LoVo (cell line): ENCODE measurements at places on chromosomes 16 and 17.

GRCh38 chr17:40536295-40537171, 28.7 kb downstream of the CCR7 start:
- no peak for DNase-seq

GRCh38 chr16:66521951-66522771, 27.8 kb downstream of the TK2 start:
- DNase-seq, result peak; percentile 90

GRCh38 chr17:17104494-17104893, 62.2 kb downstream of the MPRIP start:
- DNase-seq, result no peak

DNA sequence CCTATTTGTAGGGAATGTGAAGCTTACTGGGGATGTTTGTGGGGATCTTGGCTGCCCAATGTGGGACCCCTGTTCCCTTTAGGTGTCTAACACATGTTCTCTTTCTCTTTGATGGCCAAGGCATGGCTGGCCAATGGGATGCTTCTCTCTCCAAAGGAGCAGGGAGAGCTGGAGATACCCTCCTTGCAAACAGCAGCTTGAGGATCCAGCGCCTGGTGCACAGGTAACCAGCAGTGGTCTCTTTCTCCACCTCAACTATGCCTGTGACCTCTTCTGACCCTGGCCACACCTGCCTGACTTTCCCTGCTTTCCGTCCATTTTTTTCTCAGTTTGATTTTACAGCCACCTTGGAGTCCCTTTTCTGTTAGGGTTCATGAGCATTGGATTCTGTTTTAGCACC, 16.8 kb upstream of the NKD1 start:
- no peak for DNase-seq

GRCh38 chr16:76265434-76266045, 11.7 kb upstream of the CNTNAP4 start:
- DNase-seq, result peak; percentile 51

DNA sequence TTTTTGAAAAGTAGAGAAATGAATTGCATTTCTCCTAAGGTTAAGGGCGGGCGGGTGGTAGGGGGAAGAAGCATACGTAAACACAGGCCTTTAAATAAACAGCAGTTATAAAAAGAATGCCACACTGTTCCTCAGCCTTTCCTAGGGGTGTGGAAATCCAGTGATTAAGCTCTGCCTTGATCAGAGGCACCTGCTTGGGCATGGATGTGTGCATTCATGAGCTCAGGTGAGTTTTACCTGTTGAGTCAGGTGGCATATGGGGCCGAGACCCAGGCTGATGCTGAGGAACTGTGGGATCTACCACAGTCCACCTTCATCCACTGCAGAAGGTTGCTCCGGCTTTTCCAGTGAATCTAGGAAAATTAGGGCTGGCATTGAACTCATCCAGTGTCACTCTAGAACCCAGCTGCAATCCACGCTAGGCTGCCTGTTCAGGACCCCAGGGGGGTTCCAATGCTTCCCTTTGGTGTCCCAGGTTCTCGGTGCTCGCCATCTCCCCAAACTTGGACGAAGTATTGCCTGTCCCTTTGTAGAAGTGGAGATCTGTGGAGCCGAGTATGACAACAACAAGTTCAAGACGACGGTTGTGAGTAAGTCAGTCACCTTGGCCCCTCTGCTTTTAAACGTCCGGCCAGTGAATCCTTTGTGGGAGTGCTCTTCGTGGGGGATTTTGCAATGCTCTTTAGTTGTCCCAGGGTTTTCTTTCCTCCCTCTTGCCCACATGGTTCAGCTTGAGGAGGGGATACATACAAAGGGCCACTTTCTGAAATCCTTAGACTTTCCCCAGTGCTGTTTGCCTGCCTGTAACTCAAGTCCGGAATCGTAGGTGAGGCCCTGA, 72.7 kb downstream of the SDR42E1 start:
- DNase-seq, result no peak
